Fibroblast of pulmonary artery (primary cell): ENCODE measurements at places on chromosomes 4 and X.

- no peak for DNase-seq
These were observed 195.4 kb downstream of the ANAPC10 start for GRCh38 chr4:144902614-144903013.

- DNase-seq: no peak
These were observed 162.8 kb downstream of the THOC2 start for GRCh38 chrX:123570011-123570590.

DNA sequence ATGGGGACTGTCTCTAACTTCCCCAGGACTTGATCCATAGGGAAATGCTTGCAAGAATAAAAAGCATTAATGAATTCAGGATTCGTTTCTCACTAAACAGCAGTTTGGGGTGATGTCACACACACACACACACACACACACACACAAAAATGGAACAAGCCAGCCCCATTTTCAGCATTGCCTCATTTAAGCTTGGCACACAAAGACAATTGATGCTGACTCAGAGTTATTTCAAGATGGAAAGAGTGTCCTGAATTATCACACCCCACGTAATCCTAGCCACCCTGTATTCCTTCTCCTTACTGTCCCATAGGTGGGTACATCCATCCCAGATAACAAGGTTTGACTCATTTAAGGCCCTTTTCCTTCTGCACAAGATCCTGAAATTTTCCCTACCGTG is 345.1 kb upstream of the HS3ST1 start:
- DNase-seq: peak; percentile 75

DNA sequence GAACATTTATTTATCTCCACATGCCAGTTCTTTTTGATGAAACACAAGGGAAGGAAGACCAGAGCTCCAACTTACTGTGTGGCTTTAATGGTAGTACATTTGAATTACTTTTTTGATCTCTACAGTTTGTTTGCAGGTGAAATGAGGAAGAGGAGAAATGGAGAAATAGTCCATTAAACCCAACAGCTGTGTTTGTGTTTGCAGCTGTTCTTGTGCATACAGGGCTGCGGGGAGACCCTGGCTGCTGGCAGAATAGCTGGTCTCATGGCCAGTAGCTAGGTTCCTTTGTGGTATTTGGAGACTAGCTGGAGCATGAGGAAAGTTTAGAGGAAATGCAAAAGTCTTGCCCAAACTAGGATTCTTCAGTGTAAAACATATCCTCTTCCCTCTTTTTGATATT is 374.8 kb downstream of the GPAT3 start:
- no peak for DNase-seq

GRCh38 chrX:155052738-155053498 is 18.0 kb downstream of the CMC4 start:
- no peak for DNase-seq

DNA sequence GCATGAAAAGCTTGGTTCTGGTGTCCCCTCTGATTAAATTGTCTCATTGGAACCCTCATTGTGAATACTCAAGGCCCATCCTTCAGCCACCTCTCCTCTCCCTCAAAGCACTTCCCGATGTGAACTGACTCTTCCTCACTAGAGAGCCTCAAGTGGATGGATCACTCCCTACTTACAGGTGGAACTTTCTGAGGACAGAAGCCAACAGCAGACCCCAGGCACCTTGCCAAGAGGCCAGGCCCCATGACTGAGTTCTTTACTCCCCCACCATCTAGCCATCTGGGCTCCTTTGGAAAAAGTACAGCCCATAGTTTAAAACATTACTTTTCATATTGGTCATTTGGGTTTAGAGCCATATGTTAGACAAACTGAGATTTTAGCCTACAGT is 224.1 kb downstream of the SHROOM3 start:
- DNase-seq: no peak

GRCh38 chrX:71253253-71254091 is 468 bp downstream of the ZMYM3 start:
- DNase-seq: peak; percentile 41

GRCh38 chr4:160848901-160849760 is 1314.7 kb downstream of the FSTL5 start:
- DNase-seq: peak; percentile 1

- no peak for DNase-seq
These were observed 72.0 kb upstream of the MSX1 start for GRCh38 chr4:4787421-4787820.

GRCh38 chrX:103414561-103414960 is 38.2 kb downstream of the BEX3 start:
- no peak for DNase-seq

DNA sequence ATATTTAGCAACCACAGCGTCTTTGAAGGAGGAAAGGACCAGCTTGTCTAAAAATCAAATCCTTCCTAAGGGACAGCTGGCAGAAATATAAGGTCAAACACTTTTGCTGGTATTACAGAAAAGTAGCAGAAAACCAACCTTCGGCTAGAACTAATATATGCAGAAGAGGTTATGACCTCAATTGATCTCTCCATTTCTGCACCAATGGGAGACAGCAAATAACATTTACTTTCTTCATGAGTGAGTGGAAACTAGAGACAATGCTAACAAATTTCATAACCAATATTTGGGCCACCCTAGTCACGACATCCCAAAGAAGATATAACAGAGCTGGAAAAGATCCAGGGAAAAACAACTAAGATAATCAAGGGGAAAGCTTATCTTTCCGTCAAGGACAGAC is 247.0 kb upstream of the FTHL17 start:
- no peak for DNase-seq

DNA sequence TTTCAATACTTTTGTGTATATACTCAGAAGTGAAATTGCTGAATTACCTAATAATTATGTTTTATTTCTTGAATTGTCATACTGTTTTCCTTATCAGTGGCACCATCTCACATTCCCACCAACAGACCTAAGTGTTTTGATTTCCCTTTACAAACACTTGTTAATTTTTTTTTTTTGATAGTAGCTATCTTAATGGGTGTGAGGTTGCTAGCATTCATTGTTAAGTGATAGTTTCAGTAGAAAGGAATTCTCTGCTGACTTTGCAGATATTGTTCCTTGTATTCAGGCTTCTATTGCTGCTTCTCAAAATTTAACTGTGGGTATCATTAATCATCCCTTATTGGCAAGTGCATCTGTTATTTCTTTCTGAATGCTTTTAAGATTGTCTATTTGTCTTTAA is 927.5 kb upstream of the SLIT2 start:
- DNase-seq: no peak

GRCh38 chr4:11976726-11977263 is 548.1 kb upstream of the HS3ST1 start:
- no peak for DNase-seq

DNA sequence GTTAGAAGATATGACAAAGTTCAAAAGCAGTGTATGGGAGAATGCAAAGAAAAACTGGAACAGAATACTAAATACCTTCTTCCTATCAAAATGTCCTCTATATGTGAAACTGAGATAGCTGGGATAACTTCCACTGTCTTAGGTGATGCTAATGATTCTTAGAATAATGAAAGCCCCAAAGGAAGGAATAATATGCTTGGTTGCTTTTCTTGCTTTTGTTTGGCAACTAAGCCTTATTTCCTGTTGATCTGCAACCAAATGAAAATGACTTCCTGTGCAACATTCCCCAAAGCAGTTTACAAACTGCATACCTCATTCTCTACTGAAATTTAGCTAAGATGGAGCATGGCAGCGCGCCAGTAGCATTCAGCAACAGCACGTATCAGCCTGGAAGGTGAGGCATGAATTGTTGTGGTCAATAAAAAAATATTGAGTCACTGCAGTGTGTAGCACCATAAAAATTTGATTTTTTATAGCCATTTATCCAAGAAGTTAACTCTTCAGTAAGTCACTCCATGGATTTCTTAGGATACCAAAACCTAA is 18.7 kb downstream of the NDNF start:
- peak; percentile 53 for DNase-seq

DNA sequence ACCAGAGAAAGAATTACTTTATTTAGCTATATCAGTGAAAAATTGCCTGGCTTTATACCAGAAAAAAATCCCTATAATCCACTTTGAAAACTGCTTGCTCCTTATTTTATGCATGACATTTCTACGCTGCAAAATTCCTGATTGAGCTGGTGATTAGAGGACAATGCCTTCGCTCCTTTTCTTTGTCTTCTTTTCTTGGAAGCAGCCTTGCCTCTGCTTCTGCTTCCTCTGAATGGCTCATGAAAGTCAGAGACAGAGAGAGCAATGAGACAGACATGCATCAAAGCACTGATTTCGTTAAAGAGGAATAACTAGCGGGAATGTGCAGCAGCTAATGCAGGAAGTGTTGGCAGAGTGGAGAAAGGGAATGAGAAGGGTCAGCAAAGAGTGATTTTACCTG is 294.3 kb upstream of the IGFBP7 start:
- DNase-seq: no peak

DNA sequence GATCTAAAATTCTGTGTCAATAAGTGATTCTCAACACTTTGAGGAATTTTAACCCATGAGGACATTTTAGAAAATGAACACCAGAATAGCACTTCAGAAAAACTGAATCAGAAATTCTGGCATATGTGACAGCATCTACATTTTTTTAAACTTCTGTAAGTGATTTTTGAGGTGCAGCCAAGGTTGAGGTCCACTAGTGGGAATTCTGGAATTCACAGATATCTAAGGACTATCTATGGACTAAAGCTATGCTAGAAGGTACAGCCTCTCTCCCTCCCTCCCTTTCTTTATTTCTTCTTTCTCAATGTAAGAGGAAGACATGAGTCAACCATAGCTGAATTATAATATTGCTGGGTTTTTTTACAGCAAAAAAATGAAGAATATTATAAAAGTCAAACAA is 508.2 kb upstream of the ATOH1 start:
- DNase-seq: no peak

DNA sequence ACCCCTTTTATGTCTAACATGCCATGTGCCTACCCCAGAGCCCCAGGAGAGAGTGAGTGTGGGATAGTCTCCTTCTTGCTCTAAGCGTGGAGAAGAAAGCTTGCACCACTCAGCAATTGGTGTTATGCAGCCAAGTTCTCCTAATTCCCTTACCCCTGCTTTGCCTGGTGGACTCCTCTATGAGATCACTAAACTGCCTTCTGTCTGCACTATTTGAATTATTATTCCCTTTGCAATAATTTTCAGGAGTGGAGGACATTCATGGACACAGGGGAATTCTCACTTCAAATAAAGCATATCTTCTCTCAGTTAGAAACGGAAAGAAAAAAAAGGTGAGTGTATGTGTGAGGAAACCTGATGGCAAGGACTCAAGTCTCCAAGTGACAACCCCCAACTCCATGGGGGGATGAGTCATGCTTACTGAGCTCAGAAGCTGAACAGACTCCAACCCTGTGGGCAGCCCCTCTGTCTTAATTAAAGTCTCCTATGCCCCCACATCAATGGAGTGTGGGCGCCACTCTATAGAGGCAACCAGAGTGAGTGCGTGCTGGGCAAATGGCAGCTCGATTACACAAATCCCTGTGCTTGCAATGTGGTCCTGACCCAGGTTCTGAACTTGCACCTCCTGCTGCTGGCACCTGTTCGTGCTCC is 381.9 kb downstream of the RAB28 start:
- no peak for DNase-seq

DNA sequence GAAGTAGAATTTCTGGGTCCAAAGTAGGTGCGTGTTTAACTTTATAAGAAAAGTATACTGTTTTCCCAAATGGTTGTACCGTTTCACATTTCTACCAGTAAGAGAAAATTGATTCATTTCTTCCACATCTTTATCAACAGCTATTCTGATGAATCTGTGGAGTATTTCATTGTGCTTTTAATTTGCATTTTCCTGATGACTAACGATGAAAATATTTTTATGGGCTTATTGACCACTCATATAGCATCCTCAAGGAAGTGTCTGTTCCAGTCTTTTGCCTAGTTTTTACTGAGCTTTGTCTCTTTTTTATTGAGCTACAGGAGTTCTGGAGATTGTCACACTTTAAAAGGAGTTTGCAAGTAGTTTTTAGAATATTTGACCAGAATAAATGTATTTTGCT is 92.6 kb downstream of the ASB9 start:
- no peak for DNase-seq

- DNase-seq: peak; percentile 89
These were observed 636 bp upstream of the EOLA1 start for GRCh38 chrX:149540131-149540620.

DNA sequence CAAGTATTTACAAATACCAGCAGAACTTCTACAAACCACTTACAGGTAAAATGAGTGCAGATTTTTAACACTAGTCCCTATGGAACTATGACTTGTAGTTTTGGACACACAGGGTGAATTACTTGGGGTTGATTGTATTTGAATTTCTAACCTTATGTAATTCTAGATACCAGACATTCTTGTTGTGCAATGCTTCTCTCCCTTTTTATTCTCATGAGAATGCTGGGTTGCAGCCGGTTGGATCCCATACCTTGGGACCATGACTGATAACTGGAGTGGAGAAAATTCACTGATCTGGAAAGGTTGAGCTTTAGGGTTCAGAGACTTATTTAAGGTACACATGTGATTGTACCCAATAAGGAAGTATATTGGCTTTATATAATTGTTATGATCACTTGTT is 8.8 kb downstream of the TET2 start:
- DNase-seq: peak; percentile 72

DNA sequence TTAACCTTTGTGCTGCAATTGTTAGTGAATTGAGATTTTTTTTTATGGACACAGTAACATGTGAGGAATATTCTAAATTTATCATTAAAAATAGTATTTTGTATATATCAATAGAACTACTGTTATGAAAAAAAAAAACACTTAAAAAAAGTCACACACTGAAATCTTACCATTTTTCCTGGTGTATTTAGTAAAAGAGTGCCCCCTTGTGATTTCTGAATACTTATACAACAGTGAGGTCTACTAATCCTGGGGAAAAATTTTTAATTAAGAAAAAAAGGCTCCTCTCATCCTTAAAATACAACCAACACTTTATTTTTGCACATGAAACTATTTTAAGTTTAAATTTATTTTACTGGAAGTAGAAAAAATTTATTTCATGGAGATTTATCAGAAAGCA is 56.4 kb upstream of the SPOCK3 start:
- peak; percentile 63 for DNase-seq

DNA sequence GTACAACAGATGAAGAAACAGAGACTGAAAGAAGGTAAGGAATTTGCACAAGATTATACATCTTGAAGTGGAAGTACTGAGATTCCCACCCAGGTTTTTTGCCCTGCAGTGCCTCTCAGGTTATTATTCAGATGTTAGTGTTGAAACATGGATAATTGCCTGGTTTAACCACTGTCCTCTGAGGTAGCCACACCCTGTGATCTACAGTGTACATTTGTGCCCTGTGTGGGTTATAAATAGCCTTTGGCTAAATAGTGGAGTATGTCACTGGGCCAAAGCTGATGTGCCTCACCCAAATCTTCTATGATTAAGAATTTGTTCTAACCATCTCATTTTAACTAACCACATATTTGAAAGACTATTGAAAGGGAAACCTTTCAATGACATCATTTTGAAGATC is 5.4 kb upstream of the ASB5 start:
- no peak for DNase-seq

- DNase-seq: no peak
These were observed 42.2 kb downstream of the ACOX3 start for GRCh38 chr4:8398347-8398746.

GRCh38 chrX:41684138-41684537 is 4.6 kb upstream of the GPR34 start:
- no peak for DNase-seq

GRCh38 chr4:123619895-123620294 is 223.3 kb downstream of the SPRY1 start:
- no peak for DNase-seq
